ENCODE measurements at places on chromosomes 11 and 22.

- DNase-seq: peak; percentile 49
Observed at GRCh38 chr11:77127235-77127911, 673 bp upstream of the MYO7A start.

- no peak for DNase-seq
Observed at GRCh38 chr11:96275801-96276594, 67.0 kb downstream of the MAML2 start.

GRCh38 chr11:115338476-115338875, 165.7 kb downstream of the CADM1 start:
- DNase-seq: no peak

DNA sequence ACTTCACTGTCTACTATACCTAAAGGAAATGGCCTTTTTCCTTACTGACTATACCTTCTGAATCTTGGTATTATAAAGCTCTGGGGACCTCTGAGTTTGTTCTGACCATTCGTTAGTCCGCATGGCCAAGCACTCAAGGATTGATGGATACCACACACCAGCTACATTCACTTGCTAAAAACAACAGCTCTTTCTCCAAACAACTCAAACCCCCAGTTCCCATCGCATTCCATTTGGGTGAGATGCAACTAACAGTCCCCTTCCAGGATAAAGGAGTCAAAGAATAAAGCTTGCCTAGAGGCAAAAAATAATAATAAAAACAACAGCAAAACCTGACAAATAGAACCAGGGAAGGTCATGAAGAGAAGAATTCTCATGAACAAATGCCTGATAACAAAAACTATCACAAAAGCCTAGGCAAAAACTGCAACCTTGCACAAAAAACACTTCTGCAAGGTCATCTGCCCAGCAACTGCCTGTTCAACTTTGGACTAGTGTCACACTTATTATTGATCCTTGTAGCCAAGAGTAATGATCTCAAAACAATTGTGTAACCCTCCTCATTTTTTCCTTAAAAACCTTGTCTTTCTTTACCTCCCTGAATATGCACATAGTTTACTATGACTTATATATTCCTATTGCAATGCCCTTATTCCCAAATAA, 139.0 kb upstream of the GUCY1A2 start:
- no peak for DNase-seq

DNA sequence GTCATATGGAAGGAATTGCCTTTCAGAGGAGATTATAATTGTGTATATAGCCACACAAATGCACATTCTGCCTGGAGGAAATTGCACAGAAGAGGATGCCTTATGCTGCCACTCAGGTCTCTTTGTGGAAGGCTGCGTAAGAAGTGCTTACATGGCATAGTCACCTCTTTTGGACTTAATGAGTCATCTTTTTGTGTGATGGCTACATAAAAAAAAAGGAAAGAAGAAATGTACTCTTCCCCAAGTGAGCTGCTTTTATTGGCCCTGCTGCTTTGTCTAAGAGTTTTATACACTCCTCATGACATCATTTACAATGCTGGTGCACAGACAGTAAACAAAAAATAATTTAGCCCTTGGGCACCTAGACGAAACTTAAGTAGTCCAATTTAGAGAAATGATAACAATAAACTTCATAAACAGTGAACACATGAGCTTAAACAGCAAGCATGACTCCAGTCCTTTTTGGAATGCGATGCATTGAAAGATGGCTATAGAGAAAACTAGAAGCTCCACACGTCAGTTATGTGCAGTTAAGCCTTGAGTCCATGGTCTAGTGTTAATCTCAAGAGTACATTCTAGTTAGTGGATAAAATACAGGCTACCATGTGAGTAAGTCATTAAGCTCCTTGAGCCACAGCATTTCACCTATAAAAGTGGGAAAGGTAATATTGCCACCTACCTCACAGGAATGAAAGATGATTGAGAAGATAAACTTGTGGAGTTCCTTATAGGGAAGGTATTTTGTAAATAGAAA, 12.0 kb downstream of the CSTPP1 start:
- peak; percentile 11 for DNase-seq

DNA sequence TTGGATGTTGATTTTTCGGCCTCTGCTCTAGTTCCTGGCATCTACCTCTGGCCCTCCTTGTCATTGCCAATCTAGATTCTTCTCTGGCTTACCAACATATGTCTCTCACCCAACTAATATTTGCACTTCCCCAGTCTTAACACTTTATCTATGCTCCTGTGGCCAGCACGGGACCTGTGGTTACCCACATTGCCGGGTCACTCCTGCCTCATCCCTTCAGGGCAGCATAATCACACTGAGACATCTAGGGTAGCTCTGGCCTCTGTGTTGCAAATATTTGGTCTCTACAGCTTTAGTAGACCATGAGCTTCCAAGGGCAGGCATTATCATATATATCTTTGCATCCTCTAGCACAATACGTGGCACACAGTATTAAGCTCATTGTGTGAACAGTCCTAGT, 182.0 kb upstream of the ARHGAP20 start:
- DNase-seq: no peak
